ENCODE measurements at places on chromosomes 1 and 21. TPM values are rescaled to one million over a fixed set of nuclear protein-coding genes. Genes with fewer than 3 reads are reported as not detected.

KRTAP20-1 gene
- total RNA-seq, result not detected

CDC42BPA gene
- 45.4 TPM for total RNA-seq

ASH1L gene
- total RNA-seq, result 93.9 TPM

HENMT1 gene
- 7.5 TPM for total RNA-seq

ETV3 gene
- 18.9 TPM for total RNA-seq

CSF3R gene
- 62.7 TPM for total RNA-seq

ZNF683 gene
- total RNA-seq, result not detected

CLDN19 gene
- total RNA-seq, result not detected

ALDH4A1 gene
- 38.0 TPM for total RNA-seq

EDARADD gene
- total RNA-seq, result 0.66 TPM

RIPPLY3 gene
- not detected for total RNA-seq
